ENCODE measurements at places on chromosomes 12 and 14.

DNA sequence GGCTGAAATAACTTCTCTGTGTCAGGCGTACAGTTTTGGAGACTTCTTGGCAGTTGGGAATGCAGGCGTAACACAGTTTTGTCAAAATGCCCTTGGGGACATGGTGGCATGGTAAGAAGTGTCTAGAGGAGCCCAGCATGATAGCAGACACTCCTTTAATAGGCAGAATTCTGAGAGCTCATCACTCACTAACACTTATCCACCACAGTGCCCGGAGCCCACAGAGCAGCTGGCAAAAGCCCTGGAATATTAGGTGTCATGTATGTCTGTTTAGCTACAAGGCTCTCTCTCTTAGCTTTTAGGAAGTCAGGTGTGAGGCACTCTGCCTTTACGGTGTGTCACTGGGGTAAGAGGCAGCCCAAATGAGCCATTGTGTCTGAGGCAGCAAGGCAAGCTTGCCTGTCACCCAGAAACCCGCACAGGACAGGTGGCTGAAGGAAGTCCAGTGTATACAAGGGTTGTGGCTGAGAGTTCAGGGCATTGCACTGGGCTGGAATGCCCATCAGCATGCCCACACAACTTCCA, 96.3 kb downstream of the ESRRB start:
- no peak for DNase-seq

DNA sequence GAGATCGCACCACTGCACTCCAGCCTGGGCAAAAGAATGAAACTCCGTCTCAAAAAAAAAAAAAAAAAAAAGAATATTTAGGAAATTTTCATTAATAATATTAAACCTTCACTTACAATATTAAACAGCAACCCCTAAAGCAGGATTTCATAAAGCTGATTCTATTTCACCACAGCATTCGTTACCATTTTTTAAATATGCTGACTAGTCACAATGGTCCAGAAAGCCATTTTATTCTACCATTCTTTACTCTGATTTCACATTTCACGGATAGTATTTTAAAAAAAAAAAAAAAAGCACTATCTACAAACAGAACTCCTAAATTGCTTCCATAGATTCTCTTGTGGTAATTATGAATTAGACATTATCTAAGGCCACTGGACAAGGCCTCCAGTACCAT, 27.6 kb downstream of the SARNP start:
- no peak for DNase-seq

- no peak for DNase-seq
Observed at GRCh38 chr14:25658988-25659387, 609.0 kb upstream of the STXBP6 start.

- DNase-seq = no peak
Observed at GRCh38 chr14:55754871-55755270, 174.9 kb downstream of the KTN1 start.

- DNase-seq = no peak
Observed at GRCh38 chr12:31406345-31406744, 80.4 kb upstream of the SINHCAF start.

DNA sequence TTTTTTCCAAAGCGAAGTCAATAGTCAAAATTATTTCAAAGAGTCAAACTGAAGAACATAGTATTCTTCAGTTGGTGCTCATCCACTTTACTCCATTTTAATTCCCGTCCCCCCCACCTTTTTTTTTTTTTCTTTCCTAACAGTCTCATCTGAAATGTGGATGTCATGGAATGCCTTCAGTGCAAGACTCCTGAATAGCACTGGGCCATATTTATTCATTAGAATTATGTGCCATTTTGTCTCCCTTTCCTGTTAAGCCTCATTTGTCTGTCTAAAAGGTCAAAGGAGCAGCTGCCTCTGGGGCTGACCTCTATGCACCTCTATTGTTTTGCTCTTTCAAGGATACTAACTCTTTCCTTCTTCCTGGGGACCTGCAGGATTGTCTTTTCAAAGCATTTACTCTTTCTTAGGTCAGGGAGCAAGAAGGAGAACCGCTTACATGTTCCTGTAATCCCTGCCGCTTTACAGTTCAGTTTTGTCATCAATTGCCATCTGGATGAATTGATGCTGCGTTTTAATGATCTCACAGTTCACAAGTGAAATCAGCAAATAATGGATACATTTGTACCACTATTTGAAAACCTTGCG, 310.6 kb downstream of the NPAS3 start:
- DNase-seq = no peak

DNA sequence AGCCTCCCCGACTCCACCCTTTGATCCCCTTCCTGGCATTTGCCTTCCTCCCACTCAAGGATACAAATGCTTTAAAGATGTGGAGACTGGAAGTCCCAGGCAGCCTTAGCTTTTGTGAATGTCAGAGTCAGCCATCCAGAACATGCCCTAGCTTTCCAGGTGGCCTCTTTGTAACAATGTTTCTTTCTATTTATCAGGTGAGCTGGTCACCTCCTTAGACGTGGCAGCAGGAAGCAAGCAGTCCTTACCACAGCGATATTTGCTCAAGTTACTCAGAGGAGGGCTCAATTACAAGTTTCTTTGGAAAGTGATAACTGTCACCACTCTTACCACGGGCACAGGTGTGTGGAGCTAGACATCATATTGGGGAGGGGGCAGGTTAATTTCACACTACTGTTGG, 4.9 kb downstream of the GALNT6 start:
- DNase-seq = no peak

DNA sequence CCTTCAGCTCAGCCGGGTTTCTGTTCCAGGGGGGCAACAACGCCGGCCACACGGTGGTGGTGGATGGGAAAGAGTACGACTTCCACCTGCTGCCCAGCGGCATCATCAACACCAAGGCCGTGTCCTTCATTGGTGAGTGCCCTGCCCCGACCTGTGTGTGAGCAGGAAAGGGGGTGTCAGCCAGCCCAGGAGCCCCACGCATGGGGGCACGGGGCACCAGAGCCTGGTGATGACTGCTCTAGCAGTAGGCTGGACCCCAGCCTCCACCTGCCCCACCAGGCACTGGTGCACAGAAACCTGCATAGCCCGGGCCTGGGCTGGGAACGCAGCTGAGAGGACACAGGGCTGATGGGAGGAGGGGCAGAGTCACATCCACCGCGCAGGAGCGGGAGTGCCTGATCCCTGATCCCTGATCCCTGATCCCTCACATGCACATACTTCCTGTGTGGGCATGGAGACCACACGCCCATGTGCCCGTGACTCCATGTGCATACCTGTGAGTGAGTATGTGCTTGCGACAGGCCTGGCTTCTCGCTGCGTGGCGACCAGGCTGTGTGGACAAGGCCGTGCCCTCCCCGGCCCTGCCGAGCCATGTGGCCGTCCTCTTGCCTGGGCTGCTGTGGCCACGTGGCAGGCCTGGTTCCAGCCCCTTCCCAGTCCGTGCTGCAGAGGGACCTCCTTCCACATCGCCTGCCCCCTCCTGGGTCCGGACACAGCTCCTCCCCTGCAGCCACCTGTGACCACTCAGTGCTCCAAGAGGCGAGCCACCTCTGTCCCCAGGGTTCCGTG, 11.2 kb downstream of the ADSS1 start:
- no peak for DNase-seq
